ENCODE measurements at places on chromosomes 3 and 15. TPM values are rescaled to one million over a fixed set of nuclear protein-coding genes. Genes with fewer than 3 reads are reported as not detected.

KCNMB2 gene
- total RNA-seq: 0.39 TPM

CHST14 gene
- total RNA-seq: 41.4 TPM

GOLGA8O gene
- 0.24 TPM for total RNA-seq

SOX2 gene
- total RNA-seq: not detected

RASGRP1 gene
- total RNA-seq: 0.52 TPM

SYNPR gene
- total RNA-seq: not detected

LHFPL4 gene
- total RNA-seq: not detected

MLF1 gene
- 19.0 TPM for total RNA-seq

PRTG gene
- 1.6 TPM for total RNA-seq

SLC22A13 gene
- 1.6 TPM for total RNA-seq

CCR9 gene
- total RNA-seq: not detected

GP5 gene
- 0.24 TPM for total RNA-seq

MAGI1 gene
- total RNA-seq: 6.4 TPM

PLS1 gene
- total RNA-seq: 0.96 TPM

All from epithelial cell of alveolus of lung (primary cell).